Fibroblast of mammary gland (primary cell): ENCODE measurements at places on chromosomes 4 and X.

GRCh38 chr4:78937837-78938236 lies 1.4 kb downstream of the PAQR3 start:
- DNase-seq, result peak; percentile 69

- no peak for DNase-seq
Observed at GRCh38 chr4:26052663-26053541, 138.9 kb downstream of the SMIM20 start.

- DNase-seq, result no peak
Observed at GRCh38 chrX:121258545-121258944, 211.1 kb downstream of the GLUD2 start.

GRCh38 chr4:105758958-105759357 lies 50.4 kb downstream of the GSTCD start:
- DNase-seq, result no peak

- DNase-seq, result peak; percentile 57
Observed at GRCh38 chrX:71492231-71493065, 40.5 kb upstream of the OGT start.

GRCh38 chrX:33032700-33033099 lies 178.6 kb downstream of the DMD start:
- DNase-seq, result no peak

GRCh38 chr4:152197211-152197610 lies 338.7 kb downstream of the FBXW7 start:
- no peak for DNase-seq
